ENCODE measurements at places on chromosomes 4 and X.

GRCh38 chrX:43939187-43939926 is 33.8 kb downstream of the NDP start:
- DNase-seq: no peak

- no peak for DNase-seq
Observed at GRCh38 chr4:71593311-71593710, 190.6 kb downstream of the GC start.

DNA sequence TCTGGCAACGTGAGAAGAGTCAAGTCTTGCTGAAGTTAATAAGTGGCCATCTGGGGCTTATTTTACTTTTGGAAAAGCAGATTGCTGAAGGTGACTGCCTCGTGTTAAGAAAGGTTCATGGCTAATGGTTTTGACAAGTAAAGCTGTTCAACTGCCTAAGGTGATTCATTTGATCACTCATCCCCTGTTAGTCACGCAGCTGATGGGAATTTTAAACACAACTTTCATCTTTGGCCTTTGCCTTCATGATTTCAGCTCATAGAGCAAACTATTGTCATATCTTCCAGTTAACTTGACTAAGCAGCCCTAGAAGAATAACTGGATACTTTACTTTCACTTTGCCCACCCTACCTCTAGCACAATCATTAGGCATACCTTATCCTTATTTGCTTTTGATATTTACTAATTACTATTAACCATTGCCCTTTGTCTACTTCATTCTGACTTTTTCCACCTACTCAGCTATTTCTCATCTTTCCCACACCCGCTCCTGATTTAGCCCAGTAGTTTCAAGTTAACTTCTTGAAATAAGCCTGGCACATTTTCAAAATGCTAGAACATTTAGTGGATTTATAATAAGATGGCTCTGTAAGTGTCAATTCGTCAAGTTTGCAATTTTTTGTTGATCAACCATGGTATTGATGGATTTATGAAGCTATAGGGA is 170.6 kb upstream of the S100G start:
- no peak for DNase-seq

- no peak for DNase-seq
Observed at GRCh38 chr4:6013564-6013963, 4.7 kb downstream of the C4orf50 start.

GRCh38 chrX:52585892-52586291 is 68.8 kb downstream of the SSX7 start:
- no peak for DNase-seq

Data from urothelium cell line (cell line).